ENCODE measurements at places on chromosomes 5 and 9. TPM values are rescaled to one million over a fixed set of nuclear protein-coding genes. Genes with fewer than 3 reads are reported as not detected.

- no peak for DNase-seq
These were observed 29.2 kb upstream of the CEP120 start for GRCh38 chr5:123452401-123452800.

The HAVCR2 gene
- 1.2 TPM for polyA plus RNA-seq

The PCDHGA2 gene
- 0.31 TPM for polyA plus RNA-seq

DNA sequence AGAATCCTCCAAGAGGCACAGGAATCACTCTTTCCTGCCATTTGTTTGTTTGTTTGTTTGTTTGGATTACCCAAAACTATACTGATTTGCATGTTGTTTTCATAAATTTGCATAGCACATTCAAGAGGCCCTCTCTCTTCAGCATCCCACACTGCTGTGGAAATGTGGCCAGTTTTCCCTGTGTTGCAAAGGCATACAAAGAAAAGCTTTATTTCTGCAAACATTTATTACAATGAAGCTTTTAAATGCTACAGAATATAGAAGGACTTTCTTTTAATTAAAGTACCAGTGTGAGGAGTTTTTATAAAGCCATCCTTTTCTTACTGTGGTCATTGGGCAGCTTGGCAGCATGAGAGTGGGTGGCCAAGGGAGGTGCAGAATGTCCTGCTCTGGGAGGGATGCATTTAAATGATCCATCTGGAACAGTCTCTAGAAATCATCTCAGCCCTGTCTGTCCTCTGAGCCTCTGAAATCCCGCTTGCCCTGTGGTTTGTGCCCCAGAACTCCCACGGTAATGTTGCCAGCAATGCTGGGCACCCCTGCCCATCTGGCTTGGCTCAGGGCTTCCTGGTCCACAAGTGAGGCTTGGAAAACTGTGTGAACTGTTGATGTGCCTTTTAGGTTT, 356.8 kb upstream of the KIF2A start:
- DNase-seq: no peak

- DNase-seq: no peak
These were observed 2309.4 kb upstream of the ACO1 start for GRCh38 chr9:30075022-30075421.

- DNase-seq: no peak
These were observed 72.4 kb downstream of the NUDT12 start for GRCh38 chr5:103490030-103490739.

All from stomach (tissue), 19 donors.